ENCODE measurements at places on chromosomes 12 and 14.

GRCh38 chr14:68734231-68734732 is 58.6 kb downstream of the ZFP36L1 start:
- no peak for DNase-seq

- DNase-seq = peak; percentile 99
Measured at GRCh38 chr12:31749024-31749704, 20.3 kb upstream of the AMN1 start.

DNA sequence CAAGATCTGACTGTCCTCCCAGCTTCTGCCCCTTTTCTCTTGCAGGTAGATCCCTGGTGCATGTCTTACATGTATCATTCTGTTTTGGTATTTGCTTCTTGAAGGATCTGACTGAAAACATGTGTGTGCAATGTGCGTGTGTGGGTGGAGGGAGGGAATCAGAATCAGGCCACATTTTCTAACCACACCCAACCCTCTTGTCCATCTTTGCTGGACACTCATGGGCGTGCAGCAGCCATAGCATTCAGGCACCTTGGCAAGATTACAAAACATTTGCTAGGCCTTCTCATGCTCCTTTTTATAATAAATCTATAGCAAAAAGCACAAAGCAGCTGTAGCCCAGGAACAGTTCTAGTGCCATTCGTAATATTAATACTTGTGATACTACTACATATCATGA is 233.6 kb upstream of the E2F7 start:
- DNase-seq = no peak

GRCh38 chr14:95545515-95546168 is 10.8 kb downstream of the GLRX5 start:
- peak; percentile 79 for DNase-seq

GRCh38 chr14:95527387-95528002 is 7.4 kb upstream of the GLRX5 start:
- peak; percentile 86 for DNase-seq

DNA sequence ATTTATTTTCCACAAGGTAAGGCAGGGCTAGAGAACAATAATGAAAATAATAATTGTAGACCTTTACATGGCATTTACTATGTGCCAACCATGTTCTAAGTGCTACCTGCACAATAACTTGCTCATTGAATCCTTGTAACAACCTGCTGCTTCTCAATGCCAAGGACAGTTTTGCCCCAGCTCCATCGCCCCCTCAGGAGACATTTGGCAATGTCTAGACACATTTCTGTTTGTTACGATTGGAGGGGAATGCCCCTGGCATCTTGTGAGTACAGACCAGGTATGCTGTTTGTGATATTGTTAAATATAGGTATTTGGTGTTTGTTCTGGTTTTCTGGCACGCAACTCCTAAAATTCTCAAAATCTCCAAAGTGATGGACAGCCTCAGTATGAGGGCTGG is 8.1 kb upstream of the ATXN2 start:
- DNase-seq = no peak

DNA sequence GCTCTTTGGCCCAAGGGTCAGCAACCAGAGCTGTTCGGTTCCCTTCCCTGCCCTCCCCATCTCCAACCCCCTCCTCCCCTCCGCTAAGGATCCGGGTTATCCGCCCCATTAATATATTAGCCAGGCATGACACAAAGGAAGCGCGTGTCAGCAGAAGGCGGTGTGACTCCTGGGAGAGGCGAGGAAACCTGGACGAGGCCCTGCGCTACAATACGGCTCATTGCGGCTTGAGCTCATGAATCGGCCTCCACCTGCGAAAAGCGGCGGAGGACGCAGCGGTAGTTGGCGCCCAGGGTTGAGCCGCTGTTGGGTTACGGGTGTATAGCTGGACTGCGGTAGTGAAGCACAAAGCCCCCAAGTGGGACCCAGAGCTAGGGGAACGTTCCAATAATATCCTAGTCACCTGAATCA is 9.9 kb downstream of the FOXA1 start:
- DNase-seq = no peak

GRCh38 chr12:68462803-68463202 is 130.6 kb upstream of the MDM1 start:
- no peak for DNase-seq

- DNase-seq = no peak
Measured at GRCh38 chr14:76774821-76775694, 13.8 kb downstream of the VASH1 start.

GRCh38 chr14:105010891-105011291 is 10.0 kb downstream of the CDCA4 start:
- DNase-seq = no peak

- no peak for DNase-seq
Measured at GRCh38 chr14:42047421-42048055, 440.9 kb downstream of the LRFN5 start.

- no peak for DNase-seq
Measured at GRCh38 chr12:54196396-54196795, 7.6 kb upstream of the SMUG1 start.
